ENCODE measurements at places on chromosomes 11 and 22. TPM values are rescaled to one million over a fixed set of nuclear protein-coding genes. Genes with fewer than 3 reads are reported as not detected.
A peak's percentile ranks its signal among the peaks of the same experiment; 100 is the strongest.

KRTAP5-10 gene
- not detected for total RNA-seq

SLC35F2 gene
- 21.6 TPM for total RNA-seq

CBLIF gene
- total RNA-seq = not detected

DKK3 gene
- 273 TPM for total RNA-seq

RTN4RL2 gene
- total RNA-seq = 0.51 TPM

EXT2 gene
- 76.5 TPM for total RNA-seq

SLC37A2 gene
- 13.3 TPM for total RNA-seq

LIF gene
- total RNA-seq = 0.59 TPM

OR4A16 gene
- total RNA-seq = not detected

SYNGR1 gene
- total RNA-seq = 43.8 TPM

TEX12 gene
- total RNA-seq = not detected

BRSK2 gene
- 29.7 TPM for total RNA-seq

RAB38 gene
- total RNA-seq = 1.8 TPM

ROM1 gene
- 8.0 TPM for total RNA-seq

- H3K4me1 ChIP-seq = no peaks in the 10 kb centered on the region
- no peak overlapping the region for H3K4me3 ChIP-seq
- no peak for DNase-seq
- H3K27me3 ChIP-seq = no peaks in the 10 kb centered on the region
Measured at GRCh38 chr11:46710821-46711269, 8.2 kb upstream of the F2 start.

DNA sequence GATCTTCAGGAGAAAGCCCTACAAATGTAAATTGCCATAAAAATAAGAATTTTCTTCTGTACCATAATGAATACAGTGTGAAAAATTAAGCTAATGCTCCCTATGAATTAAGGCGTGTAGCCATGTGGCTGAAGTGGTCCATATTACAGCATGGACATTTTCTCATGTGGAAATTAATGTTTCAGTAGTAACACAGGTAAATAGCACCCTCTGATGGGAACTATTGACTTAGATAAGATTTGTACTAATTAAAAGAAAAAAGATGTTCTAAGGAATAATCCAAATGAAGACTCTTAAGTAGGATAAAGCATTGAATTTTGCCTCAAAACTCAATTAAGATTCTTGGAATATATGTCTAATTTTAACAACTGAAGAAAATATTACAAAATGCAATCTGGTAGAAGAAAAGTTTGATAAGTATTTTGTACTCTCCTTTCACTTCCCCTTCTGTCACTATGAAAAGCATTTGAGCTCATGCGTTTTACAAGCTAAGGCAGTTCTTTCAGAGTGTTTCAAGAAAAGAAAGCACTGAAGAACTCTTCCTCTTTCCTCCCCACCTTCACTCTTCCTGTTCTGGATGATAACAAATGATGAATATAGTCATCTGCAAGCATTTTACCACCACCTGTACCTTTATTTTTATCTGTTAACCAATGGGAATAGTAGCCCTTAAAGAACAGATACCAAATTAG is 9.9 kb upstream of the OR8D2 start:
- no peak overlapping the region for H3K4me3 ChIP-seq
- no peaks in the 10 kb centered on the region for H3K4me1 ChIP-seq
- no peaks in the 10 kb centered on the region for H3K27me3 ChIP-seq
- no peak for DNase-seq

DNA sequence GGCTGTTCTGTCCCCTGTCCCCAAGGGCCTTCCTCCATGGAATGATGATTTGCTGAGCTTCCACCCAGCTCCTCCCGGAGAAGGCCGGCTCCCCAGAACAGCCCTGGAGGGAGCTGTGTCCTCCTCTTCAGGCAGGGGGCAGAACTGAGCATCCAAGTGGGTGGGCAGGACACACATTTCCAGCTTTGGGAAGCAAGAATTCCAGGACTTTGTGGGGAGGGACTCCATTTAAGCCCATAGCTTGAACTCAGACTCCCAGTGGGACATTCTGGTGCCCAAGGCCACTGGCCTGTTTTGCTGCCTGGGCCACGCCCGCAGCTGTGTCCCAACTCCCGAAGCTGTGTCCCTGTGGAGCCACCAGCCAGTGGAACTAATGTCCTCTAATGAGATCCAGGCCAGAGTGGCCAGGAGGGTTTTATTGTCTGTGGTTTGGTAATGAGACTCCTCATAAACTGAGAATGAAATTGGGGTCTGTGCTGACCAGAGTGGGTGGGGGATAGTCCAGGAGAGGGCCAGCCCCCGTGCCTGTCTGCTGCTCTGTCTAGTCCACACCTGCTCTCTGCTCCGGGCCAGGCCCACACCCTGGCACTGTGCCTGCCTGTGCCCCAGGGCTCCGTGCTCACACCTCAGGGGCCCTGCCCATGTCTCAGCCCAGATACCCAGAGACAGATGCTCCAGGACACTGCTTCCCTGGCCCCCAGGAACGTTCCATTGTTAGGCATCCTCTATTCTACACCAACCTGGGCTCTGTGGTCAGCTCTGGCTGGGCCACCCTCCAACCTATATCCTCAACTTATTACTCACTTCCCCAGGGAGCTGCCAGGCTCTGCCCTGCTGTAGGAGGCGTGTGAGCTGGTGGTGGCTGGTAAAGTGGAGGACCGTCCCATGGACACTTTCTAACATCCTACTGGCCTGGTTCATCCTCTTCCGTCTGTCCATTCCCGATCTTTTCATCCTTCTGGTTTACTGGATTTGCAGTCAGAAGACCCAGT is 7.6 kb downstream of the NECTIN1 start:
- no peaks in the 10 kb centered on the region for H3K27me3 ChIP-seq
- H3K36me3 ChIP-seq = no peaks in the 10 kb centered on the region

- DNase-seq = no peak
- no peak overlapping the region for H3K27ac ChIP-seq
- H3K4me1 ChIP-seq = peaks cover 3% of the 10 kb centered on the region
- no peak overlapping the region for H3K4me3 ChIP-seq
- no peaks in the 10 kb centered on the region for H3K27me3 ChIP-seq
- H3K36me3 ChIP-seq = peaks cover 21% of the 10 kb centered on the region
Measured at GRCh38 chr22:36281781-36282327, 28.9 kb downstream of the APOL1 start.

DNA sequence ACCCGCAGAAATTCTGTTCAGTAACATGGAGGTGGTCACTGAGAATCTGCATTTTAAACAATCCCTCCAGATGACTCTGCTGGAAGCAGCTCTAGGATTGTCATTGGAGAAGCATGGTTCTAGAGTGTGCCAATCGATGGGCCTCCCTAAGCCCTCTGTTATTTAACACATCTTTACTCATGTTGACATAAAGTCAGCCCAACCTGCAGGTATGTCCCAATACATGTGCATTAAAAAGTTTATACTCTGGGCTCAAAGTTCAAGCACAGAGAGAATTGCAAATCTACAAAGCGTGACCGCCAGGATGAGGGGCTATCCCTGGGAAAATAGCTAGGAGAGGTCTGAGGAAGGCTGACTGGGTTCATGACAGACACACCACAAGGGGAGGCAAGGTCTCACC is 116.4 kb downstream of the KIRREL3 start:
- H3K27me3 ChIP-seq = no peaks in the 10 kb centered on the region
- H3K4me3 ChIP-seq = no peak overlapping the region
- no peak for DNase-seq
- no peak overlapping the region for H3K27ac ChIP-seq
- H3K4me1 ChIP-seq = no peaks in the 10 kb centered on the region

DNA sequence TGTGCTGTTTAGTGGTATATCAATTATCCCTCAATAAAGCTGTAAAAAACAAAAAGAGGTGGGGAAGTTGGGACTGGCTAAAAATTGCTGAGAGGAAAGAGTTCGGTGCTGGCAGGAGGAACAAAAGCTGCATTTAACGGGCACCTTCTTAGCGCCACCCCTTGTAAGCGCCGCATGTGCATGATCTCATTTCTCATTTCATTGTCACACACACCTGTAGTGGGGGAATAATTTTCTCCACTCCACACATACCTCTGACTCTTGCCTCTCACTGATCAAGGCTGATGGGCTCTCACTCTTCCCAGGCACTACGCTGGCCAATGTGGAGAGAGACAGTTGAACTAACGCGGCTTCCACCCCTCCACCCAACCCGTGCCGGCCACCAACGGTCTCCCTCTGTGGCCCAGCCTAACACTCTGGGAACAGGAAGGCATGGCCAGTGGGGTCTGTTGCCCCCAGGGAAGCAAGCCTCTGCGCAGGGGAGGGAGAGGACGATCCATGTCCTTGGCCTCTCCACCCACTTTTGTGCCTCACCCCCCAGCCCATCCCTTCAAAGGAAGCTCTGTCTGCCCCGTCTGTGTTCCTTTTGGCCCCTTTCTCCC is 186.7 kb upstream of the SYT13 start:
- no peak overlapping the region for H3K27ac ChIP-seq
- no peaks in the 10 kb centered on the region for H3K36me3 ChIP-seq
- DNase-seq = no peak
- H3K4me3 ChIP-seq = no peak overlapping the region
- no peaks in the 10 kb centered on the region for H3K27me3 ChIP-seq

- H3K27ac ChIP-seq = peak overlapping the region; percentile 83
- DNase-seq = no peak
Measured at GRCh38 chr11:111731821-111732220, 34.4 kb downstream of the PPP2R1B start.

GRCh38 chr11:72773291-72773690 is 20.6 kb downstream of the STARD10 start:
- H3K27ac ChIP-seq = peak overlapping the region; percentile 9
- no peak overlapping the region for H3K4me3 ChIP-seq
- no peaks in the 10 kb centered on the region for H3K36me3 ChIP-seq
- DNase-seq = no peak

- H3K36me3 ChIP-seq = no peaks in the 10 kb centered on the region
- H3K4me3 ChIP-seq = no peak overlapping the region
- DNase-seq = no peak
- no peaks in the 10 kb centered on the region for H3K27me3 ChIP-seq
Measured at GRCh38 chr11:114084414-114084813, 24.9 kb downstream of the ZBTB16 start.

Data from prostate gland (tissue), 2 donors.